ENCODE measurements at places on chromosomes 4 and X. TPM values are rescaled to one million over a fixed set of nuclear protein-coding genes. Genes with fewer than 3 reads are reported as not detected.

Gene GAGE2A
- total RNA-seq, result not detected

Gene SOWAHB
- total RNA-seq, result not detected

Gene GSX2
- total RNA-seq, result 0.58 TPM

Gene XAGE2
- total RNA-seq, result 1.7 TPM

Gene TMEM35A
- 2.3 TPM for total RNA-seq

Gene SPANXB1
- total RNA-seq, result not detected

Gene FGA
- total RNA-seq, result not detected

Gene RPS6KA6
- 2.7 TPM for total RNA-seq

Gene GYPE
- 1.2 TPM for total RNA-seq

Gene GPRASP2
- total RNA-seq, result 14.4 TPM

Gene CSAG2
- not detected for total RNA-seq

Gene LRBA
- 34.5 TPM for total RNA-seq

Gene TEX13D
- total RNA-seq, result not detected

Gene MAD2L1
- 1.5 TPM for total RNA-seq
